Foreskin fibroblast (primary cell): ENCODE measurements at places on chromosomes 11 and 22.

DNA sequence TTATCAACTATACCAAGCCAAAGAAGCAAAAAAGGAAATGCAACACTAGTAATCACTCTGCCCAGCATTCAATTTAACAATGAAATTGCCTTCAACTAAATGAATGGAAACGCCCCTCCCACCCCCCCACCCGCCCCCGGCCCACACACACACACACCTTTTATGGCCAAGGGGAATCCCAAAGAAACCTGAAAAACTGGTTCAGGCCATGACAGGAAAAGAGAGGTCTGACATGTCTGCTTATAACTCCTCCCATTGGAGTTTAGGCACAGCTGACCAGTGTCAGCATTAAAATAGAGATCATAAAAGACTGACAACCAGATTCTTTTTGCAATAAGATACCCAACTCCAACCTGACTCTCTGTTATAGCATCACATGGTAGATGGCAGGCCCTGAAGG lies 42.6 kb downstream of the ACER3 start:
- no peak for DNase-seq

DNA sequence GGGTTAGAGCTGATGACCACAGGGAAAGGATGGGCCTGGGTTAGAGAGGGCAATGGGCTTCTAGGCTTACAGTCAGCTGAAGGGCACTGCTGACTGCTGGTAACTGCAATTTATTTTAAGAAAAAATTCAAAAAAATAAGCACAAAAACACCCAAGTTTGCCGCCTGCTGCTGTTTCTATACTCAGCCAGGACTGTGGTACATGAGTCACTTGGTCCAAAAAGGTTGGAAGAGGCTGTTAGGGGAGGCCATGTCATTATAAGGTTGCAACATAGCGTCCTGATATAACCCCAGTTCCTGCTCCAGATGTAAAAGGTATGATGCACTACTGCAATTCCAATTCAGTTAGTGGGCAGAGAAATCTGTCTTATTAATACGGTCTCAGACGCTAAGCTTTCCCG lies 98.9 kb downstream of the ETS1 start:
- peak; percentile 94 for DNase-seq

DNA sequence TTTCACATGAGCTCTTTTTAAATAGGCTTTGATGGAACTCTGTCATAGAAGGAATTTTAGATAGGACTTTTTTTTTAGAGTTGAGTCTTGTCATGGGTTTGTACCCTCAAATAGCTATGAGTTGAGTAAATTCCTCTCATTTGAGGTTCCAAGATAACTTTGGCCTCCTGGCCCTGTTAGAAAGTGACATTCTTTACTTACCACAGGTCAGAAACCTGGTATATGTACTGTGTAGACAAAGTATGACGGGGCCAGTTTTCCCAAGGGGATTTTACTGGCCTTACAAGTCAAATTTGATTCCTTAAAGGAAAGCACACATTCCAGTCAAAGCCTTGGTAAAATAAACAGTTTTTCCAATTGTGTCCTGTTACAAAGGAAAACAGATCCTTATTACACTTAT lies 729.3 kb upstream of the LUZP2 start:
- no peak for DNase-seq

DNA sequence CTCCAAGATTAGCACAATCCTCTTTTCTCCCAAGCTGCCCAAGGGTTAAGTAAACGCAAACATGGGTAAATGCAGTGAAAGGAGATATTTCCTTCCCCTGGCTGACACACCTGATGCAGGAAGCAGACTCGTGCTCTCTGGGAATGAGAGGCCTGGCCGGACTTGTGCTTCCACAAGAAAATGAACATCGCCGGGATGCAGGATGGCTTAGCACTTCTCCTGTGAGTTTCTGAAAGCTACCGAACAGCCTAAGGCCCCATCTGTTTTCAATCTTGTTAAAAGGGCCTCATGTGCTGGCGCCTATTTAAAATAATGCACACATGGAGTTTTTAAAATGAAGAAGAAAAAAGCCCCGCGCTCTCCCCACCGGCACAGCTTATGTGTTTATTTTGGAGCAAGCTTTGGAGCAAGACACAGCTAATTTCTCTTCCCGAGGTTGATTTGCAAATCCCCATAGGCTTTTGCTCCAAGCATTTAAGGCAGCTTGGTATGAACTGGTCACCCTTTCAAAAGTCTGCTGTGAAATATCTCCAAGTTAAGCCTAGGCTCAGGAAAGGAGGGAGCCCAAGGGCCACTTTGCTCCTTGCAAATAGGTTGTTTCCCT lies 100.9 kb downstream of the SYN3 start:
- DNase-seq = peak; percentile 27

DNA sequence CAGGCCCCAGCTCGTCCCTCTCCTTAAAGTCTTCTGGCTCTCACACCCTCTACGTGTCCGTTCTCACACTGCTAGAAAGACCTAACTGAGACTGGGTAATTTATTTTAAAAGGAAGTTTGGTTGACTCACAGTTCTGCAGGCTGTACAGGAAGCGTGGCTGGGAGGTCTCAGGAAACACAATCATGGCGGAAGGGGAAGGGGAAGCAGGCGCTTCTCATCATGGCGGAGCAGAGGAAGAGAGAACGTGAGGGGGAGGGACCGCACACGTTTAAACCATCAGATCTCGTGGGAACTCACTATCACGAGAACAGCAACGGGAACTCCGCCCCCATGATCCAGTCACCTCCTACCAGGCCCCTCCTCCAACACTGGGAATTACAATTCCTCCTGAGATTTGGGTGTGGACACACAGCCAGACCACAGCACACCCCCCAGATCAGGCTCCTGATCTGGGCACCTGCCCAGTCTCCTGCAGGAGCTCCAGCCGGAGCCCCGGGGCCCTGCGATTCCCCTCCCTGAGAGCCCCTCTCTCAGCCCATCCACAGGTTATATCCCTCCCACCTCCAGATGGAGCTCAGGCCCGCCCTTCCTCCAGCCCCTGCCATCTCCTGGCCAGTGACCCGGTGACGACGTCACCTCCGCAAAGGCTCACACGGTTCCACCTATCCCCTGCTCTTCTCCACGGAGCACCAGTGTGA lies 170.2 kb downstream of the BRD1 start:
- no peak for DNase-seq
